ENCODE measurements at places on chromosomes 13 and 19.

DNA sequence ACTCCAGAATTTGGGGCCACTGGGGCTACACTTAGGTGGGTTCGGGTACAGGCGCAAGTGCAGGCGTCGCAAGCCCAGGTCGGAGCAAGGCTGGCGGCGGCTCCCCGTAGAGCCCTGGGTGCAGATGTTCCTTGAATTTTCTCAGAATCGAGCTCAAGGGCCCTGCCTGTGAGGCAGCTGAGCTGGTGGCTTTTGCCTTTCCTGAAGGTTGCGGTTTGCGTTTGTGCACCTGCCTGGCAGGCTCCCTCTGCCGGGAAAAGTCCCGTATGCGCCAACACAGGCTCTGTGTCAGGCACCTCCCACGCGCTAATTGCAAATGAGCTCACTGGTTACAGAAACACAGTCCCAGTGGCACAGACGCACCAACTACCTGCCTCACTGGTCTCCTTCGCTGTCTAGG is 5.9 kb downstream of the DOHH start:
- no peak for DNase-seq

- DNase-seq = no peak
Measured at GRCh38 chr19:32313569-32314265, 31.7 kb upstream of the ZNF507 start.

- DNase-seq = no peak
Measured at GRCh38 chr19:1408300-1409203, 1.2 kb downstream of the DAZAP1 start.

- no peak for DNase-seq
Measured at GRCh38 chr13:51552027-51552426, 32.2 kb upstream of the WDFY2 start.

DNA sequence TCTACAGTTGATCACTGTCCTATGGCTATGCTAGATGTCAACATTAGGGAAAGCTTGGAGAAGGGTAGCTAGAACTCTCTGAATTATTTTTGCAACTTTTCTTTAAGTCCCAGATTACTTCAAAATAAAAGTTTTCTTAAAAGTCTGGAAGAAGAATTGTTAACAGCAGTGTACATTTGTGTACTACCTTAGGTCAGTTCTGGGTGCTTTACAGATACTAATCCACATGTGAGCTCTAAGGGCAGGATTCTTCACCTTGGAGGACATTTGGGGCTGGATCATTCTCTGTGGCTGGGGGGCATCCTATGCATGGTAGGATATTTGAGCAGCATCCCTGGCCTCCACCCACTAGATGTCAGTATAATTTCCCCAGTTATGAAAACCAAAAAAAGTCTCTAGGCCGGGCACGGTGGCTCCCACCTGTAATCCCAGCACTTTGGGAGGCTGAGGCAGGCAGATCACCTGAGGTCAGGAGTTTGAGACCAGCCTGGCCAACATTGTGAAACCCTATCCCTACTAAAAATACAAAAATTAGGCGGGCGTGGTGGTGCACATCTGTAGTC is 2.8 kb downstream of the BRME1 start:
- no peak for DNase-seq
